NCI-H2227 treated with DMSO at 0.1 percent for 48 hours (cell line): ENCODE measurements at places on chromosomes 1 and 21.

GRCh38 chr1:84156210-84156621 is 12.1 kb downstream of the PRKACB start:
- no peak for DNase-seq

- no peak for DNase-seq
Measured at GRCh38 chr1:43506233-43506632, 24.4 kb upstream of the PTPRF start.

GRCh38 chr21:26225046-26225445 is 54.5 kb upstream of the APP start:
- DNase-seq: no peak

DNA sequence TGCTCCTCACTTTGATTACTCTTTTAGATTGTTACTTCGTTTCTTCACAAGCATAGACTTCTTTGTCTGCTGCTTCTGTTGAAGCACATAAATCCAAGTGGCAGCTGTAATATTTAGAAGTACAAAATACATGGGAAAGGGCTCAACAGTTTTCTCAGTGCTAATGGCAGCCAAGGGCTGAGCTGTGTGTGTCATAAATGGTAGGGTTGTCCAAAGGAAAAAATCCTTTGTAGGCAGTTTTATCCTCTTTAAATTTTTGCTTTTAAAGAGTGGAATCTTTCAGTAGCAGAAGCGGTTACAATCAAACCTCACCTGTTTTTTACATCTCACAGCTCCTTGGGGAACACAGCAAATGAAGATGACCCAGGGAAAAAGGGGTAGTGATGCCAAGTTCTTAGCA is 650.8 kb downstream of the PLPP3 start:
- no peak for DNase-seq

GRCh38 chr1:221708076-221708571 is 33.8 kb downstream of the DUSP10 start:
- DNase-seq: no peak

GRCh38 chr1:212012034-212012740 is 23.2 kb downstream of the INTS7 start:
- DNase-seq: peak; percentile 60

DNA sequence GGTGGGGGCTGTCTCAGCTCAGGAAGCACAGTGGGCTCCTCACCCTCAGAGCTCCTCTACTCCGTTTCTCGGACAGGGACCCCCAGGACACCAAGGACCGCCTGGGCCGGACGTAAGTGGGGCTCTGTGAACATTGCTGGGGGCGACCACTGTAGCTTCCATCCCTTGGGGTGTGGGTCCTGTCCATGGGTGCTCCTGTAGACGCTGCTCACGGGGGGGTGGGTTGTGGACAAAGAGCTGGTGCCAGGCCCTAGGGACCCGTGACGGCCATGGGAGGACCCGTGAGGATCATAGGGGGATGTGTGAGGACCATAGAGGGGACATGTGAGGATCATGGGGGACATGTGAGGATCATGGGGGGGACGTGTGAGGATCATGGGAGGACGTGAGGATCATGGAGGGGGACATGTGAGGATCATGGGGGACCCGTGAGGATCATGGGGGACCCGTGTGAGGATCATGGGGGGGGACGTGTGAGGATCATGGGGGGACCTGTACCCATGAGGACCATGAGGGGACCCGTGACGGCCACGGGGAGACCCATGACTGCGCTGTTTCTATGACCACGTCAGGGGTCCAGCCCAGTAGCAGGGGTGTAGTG is 18.1 kb downstream of the COL6A1 start:
- no peak for DNase-seq

DNA sequence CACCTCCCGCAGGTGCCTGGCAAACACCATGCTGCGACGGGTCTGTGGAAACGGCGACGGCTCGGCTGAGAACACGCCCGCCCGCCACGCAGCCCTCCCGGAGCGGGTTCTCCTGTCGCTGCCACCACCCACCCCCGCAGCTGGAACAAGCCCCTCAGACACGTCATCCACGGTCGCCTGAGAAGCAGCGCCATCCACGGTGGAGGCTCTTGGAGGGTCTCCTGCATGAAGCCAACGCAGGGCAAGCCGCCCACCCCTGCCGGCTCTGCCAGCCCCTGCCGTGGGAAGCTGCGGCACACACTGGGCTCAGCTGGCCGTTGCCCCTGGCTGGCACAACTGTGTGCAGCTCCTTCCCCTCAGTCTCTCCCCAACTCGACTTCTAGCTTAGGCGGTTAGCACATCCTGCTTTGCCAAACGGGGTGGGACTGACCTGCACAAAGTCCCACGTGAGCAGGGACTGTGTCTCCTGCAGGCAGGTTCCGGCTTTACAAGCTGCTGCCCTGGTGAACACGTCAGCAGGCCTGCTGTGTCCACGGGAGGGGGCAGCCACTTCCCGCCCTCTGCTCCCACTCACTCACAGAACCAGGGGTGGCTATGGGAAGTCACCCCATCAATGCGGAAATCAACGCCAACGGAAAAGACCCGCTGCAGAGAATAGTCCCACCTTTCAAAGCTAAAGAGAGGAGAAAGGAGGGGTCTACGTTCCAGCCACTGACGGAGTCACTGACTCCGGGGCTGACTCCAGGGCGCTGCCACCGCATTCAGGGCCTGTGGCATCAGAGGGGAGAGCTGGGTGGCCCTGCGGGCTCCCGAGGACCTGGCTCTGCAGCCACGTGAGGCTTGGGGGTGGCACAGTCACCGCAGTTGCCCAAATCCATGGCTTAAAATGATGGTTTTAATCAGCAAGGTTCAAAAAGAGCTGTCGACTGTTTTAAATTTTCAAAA is 10.3 kb downstream of the POFUT2 start:
- no peak for DNase-seq
